Breast epithelium (tissue), 4 donors: ENCODE measurements at places on chromosomes 4 and X. TPM values are rescaled to one million over a fixed set of nuclear protein-coding genes. Genes with fewer than 3 reads are reported as not detected.
A peak's percentile ranks its signal among the peaks of the same experiment; 100 is the strongest.

- no peak for DNase-seq
Measured at GRCh38 chr4:61820136-61820535, 620.0 kb downstream of the ADGRL3 start.

DNA sequence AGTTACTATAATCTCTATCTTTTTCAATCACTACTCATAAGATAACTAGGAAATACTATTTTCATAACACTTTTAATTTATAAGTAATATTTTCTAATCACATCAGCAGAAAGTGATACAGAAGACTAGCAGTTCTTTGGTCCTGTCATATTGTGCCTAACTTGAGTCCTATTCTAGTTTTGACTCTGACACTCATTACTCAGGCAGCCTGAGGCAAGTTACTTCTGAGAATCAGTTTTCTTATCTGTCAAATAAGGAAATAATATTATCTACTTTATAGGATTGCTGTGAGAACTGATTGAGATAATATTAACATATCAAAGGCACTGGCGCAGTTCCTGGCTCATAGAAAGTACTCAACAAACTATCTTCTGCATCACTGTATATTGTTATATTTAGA is 17.8 kb downstream of the PITX2 start:
- no peak for DNase-seq

DNA sequence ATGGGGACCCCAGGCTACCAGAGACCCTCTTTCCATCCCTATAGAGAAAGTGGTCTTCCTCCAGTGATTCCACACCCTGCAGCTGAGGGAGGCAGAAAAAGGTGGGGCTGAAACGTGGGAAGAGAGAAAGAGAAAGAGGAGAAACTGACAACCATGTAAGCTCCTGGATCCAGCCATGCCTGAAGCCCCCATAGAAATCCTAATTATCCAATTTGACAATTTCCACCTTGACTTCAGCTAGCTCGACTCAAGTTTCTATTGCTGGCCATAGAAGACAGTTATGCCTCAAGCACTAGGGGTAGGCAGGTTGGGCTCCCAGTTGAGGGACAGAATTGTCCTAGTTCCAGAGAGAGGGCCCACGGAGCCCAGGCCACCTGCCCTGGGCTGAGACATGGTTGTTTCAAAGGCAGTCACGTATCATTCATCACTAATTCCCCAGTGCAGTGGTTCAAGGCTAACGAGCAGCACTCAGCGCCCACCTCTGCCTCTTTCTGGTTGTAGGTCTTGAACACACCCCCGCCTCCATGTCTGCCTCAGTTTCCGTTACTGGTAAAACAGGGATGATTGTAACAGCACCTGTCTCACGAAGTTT is 39.8 kb upstream of the ASMTL start:
- no peak for DNase-seq

DNA sequence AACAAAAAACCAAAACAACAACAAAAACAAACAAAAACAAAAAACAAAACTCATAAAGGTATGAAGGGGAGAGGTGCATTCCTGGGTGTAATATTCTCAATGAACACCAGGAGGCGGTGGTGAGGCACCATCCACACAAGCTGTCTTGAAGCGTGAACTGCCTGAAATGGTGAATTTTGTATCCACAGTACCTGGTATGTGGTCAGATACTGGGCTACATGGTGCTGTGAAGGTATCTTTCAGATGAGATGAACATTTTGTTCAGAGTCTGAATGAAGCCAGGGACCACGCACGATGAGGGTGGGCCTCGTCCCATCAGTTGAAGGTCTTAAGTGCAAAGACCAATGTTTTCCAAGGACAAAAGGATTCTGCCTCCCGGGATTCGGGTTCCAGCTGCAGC is 58.5 kb downstream of the ASMT start:
- DNase-seq, result no peak

DNA sequence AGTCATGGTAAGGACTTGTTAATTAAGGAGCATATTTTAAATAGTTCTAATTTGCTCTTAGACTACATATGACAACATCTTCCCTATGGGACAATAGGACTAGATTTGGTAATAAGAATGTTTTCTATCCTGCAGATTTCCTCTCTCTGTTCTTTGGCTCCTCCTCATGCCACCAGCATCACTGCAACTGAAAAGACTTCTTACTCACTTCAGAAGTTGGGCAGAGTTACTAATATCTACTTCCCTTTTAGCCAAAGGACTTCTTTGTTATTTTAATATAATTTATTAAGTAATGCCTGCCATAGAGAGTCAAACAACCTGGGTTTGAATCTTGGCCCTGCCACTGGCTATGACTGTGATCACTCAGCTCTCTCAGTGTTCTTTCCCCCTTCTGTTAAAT is 16.4 kb downstream of the MMAA start:
- DNase-seq, result no peak

DNA sequence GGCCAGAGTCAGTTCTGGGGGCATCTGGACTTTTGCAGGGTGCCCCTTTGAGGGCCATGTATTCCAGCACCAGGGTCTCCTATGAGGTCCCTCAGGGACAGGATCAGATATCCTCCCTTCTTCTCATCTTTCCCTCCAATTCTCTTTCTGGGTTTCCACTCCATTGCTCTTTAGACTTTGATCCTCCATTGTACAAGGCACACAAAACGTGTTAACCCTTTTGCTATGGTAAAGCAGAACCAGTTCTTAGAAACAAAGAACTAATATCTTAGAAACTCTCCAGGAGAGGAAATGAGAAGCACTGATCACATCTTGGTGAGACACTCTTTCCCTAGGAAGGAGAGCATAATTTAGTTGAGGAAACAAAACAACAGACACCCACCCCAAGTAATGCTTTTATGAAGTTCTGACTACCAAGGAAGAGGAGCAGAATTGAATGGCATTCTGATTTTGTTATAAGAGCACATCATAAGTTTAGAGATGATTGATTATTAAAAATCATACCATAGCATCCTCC is 200.7 kb upstream of the NPY2R start:
- DNase-seq, result no peak

- DNase-seq, result no peak
Measured at GRCh38 chrX:23888887-23889501, 18.7 kb downstream of the APOO start.

DNA sequence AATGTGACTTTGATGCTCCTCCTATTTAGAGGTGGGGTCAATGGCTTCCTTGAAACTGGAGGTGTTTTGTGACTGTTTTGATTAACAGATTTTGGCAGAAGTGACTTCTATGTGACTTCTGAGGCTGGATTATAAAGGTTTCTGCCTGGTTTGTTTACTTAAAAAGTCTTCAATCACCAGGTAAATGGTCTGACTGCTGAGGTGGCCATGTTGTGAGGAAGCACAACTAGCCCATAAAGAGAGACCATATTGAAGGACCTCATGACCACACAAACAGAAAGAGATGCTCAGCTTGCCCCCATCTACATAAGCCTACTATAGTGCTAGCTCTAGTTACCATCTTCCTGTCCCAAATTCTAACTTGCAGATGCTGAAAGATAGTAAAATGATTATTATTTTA is 14.3 kb upstream of the LSM6 start:
- DNase-seq, result no peak

GRCh38 chr4:61630548-61630947 is 430.4 kb downstream of the ADGRL3 start:
- DNase-seq, result no peak

DNA sequence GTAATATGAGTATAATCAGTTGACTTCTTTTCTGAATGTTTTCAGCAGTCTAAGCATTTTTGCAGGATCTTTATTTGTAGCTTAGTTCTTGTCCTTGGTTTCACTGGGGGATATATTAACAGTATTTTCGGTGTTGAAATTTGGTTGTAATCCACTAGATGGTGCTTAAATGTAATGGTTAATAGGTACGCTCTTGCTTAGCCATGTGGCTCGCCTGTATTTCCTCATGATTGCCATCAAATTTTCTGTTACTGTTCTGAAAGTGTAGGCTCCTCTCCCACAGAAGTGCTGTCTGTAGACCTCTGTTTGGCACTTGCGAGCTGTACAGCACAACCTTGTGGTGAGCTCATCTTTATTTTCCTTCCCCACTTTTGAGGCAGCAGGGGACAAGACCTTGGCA is 3.9 kb upstream of the FAAH2 start:
- no peak for DNase-seq

- DNase-seq, result no peak
Measured at GRCh38 chr4:137524725-137525369, 7.4 kb downstream of the PCDH18 start.

GRCh38 chr4:166577639-166578038 is 656.7 kb downstream of the SPOCK3 start:
- DNase-seq, result no peak

GRCh38 chr4:39181520-39181904 is 817 bp upstream of the WDR19 start:
- DNase-seq, result no peak

- no peak for DNase-seq
Measured at GRCh38 chr4:108651014-108651791, 804 bp downstream of the OSTC start.

DNA sequence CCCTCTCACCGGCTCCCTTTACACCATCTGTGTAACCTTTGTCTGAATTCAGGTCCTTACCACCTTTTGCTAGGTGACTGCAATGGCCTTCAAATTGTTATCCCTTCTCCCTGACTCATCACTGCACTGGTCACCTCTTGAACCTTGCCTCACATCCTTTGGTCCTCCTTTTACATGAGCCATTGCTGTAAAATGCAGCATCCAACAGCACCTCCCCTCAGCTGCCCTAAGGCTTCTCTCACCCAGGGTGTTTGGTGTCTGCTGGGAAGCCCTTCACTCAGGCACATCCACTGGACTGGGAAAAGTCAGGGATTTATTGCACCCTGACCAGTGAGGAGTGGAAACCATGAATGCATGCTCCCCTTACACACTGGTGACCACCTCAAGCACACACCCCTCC is 192.5 kb upstream of the GATB start:
- DNase-seq, result no peak

DNA sequence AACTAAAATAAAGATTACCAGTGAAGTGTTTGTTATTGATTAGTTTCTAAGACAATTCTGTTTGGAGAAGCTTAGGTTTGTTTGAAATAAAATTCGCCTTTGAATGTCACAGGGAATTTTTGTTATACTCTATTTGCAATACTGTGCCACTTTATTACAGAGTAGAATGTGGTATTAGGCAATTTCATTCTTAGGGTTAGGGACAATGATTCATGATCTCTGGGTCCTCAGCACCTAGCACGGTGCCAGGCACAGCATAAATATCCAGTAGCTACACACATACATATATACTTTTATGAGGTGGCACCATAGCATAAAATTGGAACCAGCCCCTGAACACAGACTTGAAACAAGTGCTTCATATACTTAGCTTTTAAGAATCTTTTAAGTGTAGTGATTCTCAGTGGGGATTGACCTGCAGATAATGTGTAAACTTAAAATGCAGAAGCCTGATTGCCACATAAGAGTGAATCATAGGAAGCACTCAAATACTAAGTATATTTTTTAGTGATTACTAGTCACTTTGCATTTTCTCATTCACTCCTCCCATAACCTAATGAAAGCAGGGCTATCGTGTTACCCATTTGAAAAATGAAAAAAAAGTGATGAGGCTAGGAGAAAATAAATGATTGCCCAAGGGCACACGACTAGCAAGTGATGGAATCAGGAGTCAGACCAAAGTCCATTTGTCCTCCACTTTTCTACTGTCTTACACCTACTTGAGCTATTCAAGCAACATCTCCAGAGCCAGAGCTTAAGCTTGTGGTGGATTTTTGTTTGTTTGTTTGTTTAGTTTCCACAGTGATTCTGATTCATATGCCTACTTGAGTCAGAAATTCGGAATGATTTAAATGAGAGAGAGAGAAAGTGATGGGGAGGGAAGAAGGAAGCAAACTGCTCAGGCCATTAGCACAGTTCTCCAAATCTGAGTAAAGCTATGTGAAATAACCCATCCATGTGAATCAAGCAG is 366.0 kb upstream of the FGF13 start:
- DNase-seq, result no peak

- no peak for DNase-seq
Measured at GRCh38 chr4:143294710-143295275, 41.9 kb upstream of the GAB1 start.

DNA sequence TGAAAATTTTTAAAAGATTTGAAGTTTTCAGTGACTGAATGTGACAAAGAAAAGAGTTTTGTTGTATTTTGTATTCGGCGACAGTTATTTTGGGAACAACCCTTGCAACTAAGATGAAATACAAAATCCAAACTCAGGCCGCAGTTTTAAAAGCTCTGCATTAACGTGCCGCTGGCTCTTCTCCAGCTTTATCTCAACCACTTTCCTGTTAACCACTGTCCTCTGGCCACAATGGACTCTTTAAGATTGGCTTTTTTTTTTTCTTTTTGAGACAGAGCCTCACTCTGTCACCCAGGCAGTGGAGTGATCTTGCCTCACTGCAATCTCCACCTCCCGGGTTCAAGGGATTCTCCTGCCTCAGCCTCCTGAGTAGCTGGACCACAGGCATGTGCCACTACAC is 22.1 kb upstream of the AMTN start:
- no peak for DNase-seq

GRCh38 chr4:8191136-8191747 is 7.8 kb upstream of the SH3TC1 start:
- DNase-seq, result peak; percentile 50

DNA sequence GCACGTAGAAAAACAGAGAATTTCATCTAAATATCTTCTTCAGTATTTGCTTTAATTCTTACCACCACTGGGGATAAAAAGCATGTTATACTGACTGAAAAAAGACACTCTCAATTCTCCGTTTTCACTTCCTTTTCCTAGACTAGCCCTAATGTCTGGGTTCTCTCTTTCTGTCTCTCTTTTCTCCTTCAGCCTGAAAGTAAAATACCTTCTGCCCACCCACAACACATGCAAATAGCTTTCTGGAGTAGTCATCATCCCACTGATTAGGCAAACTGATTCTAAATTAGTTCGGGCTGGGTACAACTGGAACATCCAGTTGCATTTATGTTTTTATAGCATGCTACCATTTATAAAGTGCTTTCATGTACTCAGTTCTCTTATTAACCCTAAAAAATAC is 142.4 kb upstream of the ANKRD50 start:
- no peak for DNase-seq

MAGEB2 gene
- not detected for total RNA-seq

SHROOM4 gene
- 12.5 TPM for total RNA-seq

CDKL5 gene
- total RNA-seq, result 6.9 TPM

ALAS2 gene
- total RNA-seq, result 1.1 TPM

MAOA gene
- 124 TPM for total RNA-seq

RIPPLY1 gene
- 0.66 TPM for total RNA-seq

GLRA2 gene
- not detected for total RNA-seq

ATXN3L gene
- total RNA-seq, result not detected

GPR82 gene
- 0.33 TPM for total RNA-seq

MYOZ2 gene
- 0.15 TPM for total RNA-seq
